ENCODE measurements at places on chromosomes 13 and 19.

GRCh38 chr13:29523199-29523961, 72.1 kb downstream of the SLC7A1 start:
- H3K4me1 ChIP-seq: no peaks in the 10 kb centered on the region
- no peak overlapping the region for H3K27ac ChIP-seq
- no peak for DNase-seq
- no peaks in the 10 kb centered on the region for H3K27me3 ChIP-seq
- H3K4me3 ChIP-seq: no peak overlapping the region

DNA sequence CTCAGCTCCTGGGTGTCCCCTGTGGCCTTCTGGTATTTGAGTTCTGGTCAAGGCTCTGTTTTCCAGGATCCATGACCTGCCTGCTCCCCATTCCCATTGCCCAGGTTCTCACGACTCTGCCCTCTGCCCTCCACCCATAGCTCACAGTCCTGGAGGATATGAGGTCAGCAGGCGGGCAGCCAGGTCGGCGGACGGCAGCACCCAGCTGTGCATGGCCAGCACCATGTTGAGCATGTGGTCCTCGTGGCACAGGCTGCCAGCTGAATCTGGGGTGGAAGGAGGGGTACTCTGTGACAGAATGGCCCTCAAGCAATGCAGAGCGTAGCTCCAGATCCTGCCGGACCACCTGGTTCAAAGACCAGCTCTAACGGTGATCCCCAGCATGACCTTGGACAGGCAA, 5.1 kb downstream of the RASGRP4 start:
- no peak overlapping the region for H3K4me3 ChIP-seq
- no peaks in the 10 kb centered on the region for H3K36me3 ChIP-seq
- no peak for DNase-seq
- peaks cover 31% of the 10 kb centered on the region for H3K27me3 ChIP-seq
- peaks cover 30% of the 10 kb centered on the region for H3K4me1 ChIP-seq

DNA sequence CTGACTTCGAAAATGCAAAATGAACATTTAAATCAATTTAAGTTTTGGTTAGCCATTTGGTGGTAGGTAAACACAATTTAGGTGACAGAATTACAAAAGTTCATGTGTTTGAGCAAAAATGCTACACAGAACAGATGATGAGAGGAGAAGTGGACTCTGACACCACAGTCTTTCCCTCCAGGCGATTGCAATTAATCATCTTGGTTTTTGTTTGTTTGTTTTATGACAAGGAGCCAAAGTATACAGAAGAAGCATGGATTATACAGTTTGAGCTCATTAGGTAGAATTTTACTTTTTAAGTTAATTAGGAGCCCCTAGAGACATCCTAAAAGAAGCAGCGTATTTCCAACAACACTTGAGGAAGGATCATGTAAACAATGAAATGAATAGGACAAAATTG, 49.3 kb upstream of the FREM2 start:
- no peak overlapping the region for H3K4me3 ChIP-seq
- H3K27me3 ChIP-seq: no peaks in the 10 kb centered on the region
- DNase-seq: no peak
- no peaks in the 10 kb centered on the region for H3K36me3 ChIP-seq

DNA sequence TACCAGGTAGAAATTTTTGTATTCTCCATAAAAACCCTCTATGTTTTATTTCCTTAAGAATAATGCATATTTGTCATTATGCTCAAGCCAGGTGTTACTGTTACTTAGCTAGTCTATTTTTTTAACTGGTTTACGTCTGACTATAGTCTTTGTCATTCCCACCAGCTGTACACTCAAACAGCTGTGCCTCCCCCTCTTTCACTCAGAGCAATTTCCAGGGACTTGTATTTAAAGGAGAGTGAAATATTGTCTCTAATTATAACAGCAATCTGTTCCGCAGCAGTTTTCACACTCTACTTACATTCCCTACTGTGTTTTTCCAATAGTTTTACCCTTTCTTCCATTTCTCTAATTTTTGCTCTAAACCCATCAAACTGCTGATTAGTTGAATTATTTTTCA, 813.6 kb upstream of the MIR17HG start:
- H3K27me3 ChIP-seq: no peaks in the 10 kb centered on the region
- H3K4me3 ChIP-seq: no peak overlapping the region
- no peaks in the 10 kb centered on the region for H3K4me1 ChIP-seq
- no peak overlapping the region for H3K27ac ChIP-seq
- no peaks in the 10 kb centered on the region for H3K36me3 ChIP-seq
- DNase-seq: no peak

- peaks cover 24% of the 10 kb centered on the region for H3K4me1 ChIP-seq
- no peak overlapping the region for H3K4me3 ChIP-seq
- DNase-seq: no peak
- peaks cover 61% of the 10 kb centered on the region for H3K36me3 ChIP-seq
Observed at GRCh38 chr19:52603558-52604207, 33.6 kb downstream of the ZNF701 start.
